NCI-H1092 (cell line): ENCODE measurements at places on chromosomes 11 and 22.
A peak's percentile ranks its signal among the peaks of the same experiment; 100 is the strongest.

DNA sequence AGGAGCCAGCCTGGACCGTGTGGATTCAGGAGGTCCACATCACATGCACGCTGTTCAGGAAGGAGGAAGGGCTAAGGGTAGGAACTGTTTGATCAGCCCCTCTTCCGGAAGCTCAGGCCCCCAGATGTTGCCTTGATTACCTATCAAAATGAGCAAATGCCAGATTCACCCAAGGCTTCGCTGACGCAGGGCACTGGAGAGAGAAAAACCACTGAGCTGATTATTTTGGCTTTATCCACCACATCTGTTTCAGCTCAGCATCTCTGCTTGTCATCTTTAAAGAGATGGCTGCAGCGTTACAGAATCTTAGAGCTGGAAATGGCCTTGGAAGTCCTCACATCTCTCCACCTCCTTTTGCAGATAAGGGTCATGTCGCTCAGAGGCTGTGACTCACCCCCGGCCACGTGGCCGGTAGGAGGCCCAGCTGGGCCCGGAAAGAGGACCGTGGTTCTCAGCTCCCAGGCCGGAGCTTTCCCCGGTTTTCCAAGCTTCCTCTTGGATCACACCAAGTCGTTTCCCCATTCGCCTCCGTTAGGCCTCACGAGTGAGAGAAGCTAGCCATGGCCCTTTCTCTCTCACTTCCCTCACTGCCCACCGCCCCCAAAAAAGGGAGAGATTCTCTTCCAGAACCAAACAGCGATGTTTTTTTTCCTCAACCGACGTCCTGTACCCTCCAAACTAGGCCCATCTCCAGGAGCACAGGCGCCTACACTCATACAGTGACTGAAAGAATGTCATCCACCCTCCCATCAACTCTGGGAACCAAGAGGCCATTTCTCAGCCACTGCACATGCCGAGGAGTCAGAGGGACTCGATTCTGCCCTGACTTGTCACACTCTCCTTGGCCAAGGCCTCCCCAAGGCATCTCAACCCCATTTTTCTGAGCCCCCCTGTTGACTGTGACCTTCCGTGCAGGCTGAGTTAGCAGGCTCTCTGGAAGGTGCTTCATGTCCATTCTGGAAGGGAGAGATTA is 37.6 kb downstream of the LIF start:
- no peak for DNase-seq

DNA sequence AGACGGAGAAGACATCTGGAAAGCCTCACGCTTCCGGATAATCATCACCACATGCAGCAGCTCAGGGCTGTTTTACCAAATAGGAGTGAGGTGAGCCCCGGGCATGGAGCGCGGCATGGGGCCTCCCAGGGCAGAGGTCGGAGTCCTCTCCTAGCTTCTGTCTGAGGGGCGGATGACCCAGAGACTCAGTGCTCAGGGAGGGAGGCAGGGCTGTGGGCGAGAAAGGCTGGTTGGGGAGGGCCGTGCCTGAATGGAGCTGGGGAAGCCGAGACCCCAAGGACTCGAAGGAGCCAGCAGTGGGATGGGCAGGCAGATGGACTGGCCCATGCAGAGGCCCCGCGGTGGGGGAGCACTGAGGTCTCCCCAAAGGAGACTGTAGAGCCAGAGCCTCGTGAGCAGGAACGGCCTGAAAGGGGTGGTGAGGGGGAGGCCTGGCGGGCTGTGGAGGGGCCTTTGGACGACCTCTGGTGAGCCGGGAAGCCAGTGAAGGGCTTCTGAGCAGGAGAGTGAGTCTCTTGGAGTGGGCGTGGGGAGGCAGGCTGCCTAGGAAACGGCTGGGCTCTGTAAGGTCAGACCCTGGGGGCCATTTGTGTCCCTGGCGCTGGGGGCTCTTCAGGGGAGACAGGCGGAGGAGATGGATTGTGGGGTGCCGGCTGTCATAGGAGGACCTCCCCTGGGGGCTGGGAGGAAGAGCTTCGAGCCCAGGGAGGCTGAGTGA is 24.7 kb upstream of the PANX2 start:
- no peak for DNase-seq

- no peak for DNase-seq
Observed at GRCh38 chr11:19478891-19479290, 233.7 kb upstream of the NAV2 start.

DNA sequence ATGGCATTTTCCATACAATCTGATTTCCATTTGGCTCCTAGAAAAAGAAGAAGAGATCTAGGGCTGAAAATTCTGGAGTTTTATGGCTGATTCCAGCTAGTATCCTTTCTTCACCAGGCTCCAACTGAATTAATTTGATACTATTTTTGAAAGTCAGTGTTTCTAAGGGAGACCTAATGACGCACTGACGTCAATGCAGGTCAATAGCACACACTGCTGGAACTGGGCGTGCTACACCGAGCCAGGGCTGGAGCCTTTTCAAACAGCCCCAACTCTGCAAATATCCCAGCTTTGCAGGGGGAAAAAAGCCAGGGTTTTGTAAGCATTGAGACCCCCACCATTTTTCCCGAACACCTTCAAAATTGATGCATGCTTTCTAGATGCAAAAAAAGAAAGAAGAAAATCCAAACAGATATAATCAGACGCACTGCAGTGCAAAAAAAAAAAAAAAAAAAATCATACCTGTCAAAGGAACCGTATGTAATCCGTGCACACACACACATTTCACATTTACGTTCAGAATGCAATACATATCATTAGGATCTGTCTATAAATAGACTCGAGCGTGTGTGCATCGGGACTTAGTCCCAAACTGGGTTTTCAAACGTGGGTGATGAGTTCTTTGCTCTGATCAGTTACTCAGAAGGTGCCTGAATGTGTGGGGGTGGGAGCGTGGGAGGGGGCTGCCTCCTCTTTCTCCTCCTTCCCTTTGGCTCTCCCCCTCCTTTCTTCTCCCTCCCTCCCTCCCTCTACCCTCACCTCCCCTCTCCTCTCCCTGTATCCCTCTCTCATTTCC is 124.5 kb upstream of the HSD17B12 start:
- no peak for DNase-seq

GRCh38 chr11:123577081-123577598 is 77.3 kb downstream of the SCN3B start:
- peak; percentile 66 for DNase-seq

- peak; percentile 64 for DNase-seq
Observed at GRCh38 chr11:44868455-44869421, 81.9 kb downstream of the TP53I11 start.

DNA sequence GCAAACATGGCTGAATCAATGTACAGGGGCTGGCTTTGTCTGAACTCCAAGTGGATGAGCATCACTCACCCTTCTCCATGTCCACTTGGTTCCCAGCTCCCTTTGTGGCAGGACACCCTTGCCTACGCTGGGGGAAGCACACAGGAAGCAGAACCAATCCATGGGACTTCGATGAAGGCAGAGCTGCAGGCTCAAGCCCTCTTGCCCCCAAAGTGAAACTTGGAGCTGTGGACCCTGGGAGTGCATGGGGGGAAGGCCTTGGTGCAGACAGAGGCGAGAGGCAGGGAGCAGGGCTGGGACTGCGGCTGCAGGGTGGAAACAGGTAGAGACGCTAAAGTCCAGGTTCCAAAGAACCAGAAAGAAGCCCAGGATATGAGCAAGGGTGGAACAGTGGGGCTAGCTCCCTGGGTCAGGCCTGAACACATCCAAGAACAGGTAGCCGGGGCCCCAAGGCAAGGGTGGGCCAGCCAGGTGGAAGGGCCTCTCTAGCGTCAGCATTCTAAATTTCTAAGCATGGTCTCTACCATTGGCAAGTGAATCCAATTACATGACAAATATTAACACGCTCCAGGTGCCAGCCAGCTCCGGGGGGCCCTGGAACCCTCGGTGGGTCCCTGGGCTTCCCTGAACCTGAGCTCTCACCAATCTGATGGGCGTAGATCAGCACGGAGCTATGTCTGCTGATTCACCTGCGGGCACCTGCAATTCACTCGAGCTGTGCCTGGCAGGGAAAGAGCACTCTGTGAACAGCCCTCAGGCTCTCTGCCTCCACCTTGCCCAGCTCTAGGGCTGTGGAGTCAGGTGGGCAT is 532.8 kb downstream of the BRD1 start:
- no peak for DNase-seq

DNA sequence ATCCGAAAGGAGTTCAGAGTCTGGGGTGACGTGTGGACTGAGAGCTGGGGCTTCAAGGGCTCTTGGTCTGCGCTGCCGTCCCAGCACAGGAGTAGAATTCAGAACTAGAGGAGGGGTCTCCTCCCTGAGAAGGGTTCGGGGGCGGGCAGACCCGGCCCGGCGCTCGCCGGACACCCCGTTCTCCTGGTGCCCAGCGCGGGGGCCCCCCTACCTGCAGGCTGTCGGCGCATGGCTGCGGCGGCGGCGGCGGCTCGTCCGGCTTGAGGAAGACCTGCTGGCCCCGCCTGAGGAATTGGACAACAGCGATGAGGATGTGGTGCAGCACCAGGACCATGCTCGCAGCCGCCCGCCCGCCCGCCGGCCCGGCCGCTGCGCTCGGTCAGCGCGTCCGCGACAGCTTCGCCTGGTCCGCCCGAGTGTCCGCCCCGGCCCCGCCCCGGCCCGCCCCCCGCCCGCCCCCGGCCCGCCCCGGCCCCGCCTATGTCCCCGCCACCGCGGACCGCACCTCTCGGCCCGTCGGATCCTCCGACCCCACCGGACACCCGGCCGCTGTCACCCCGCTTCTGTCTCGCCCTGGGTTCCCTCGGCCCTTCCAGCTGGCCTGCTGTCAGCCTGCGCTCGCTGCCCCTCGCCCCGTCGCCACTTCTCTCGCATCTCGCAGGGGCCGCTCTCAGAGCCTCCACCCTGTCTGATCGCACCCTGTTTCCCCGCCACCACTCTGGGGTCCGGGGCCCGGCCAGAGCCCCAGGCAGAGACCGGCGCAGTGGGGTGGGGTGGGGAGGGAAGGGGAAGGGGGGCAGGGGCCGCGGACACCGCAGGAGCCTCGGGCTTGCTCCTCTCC is 32.0 kb downstream of the PDE2A start:
- no peak for DNase-seq

DNA sequence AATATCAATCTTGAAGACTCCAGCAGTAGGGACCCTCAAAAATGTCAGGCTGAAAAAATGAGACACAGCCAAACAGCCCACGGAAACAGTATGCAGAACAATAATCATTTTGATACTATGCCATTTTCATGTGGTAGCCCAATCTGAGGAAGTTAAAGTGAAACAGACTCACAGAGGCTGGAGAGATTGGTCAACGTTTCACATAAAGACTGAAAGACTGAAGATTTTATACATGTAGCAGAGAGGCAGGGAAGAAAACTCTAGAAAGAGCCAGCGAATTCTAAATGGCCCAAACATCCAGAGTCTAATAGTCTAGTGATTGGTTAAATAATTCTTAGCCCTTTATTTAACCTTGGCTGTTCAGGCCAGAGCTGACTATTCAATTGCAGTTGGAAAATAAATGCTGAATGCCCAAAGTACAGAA is 49.4 kb downstream of the MAML2 start:
- no peak for DNase-seq

DNA sequence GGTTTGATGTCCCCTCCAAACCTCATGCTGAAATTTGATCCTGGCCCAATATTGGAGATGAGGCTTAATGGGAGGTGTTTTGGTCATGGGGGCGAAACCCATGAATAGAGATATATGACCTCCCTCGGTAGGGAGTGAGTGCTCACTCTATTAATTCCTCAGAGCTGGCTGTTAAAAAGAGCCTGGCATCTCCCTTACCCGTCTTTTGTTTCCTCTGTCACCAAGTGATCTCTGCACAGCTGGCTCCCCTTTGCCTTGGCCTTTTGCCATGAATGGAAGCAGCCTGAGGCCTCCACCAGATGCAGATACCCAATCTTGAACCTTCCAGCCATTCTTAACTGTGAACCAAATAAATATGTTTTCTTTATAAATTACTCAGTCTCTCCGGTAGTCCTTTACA is 4.5 kb upstream of the CCDC81 start:
- DNase-seq, result no peak

- no peak for DNase-seq
Observed at GRCh38 chr11:134025082-134025429, 43.8 kb upstream of the JAM3 start.

- no peak for DNase-seq
Observed at GRCh38 chr11:693415-693831, 1.6 kb downstream of the DEAF1 start.

DNA sequence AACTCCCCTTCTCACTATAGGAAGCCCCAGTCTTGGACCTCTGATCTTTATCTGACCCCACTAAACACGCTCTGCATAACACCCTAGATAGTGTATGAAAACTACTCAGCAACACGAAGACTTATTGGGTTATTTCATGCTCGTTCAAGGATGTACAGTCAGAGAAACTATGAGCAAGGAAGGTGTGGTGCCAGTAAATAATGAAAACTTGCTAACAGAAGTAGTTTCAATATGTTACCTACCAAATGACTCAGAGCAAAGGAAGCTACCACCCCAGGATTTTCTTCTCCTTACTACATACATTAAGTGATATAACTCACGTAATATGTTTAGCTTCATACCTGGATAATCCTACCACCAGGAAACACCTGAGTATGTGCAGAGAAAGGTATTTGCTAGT is 25.9 kb upstream of the LYVE1 start:
- no peak for DNase-seq

DNA sequence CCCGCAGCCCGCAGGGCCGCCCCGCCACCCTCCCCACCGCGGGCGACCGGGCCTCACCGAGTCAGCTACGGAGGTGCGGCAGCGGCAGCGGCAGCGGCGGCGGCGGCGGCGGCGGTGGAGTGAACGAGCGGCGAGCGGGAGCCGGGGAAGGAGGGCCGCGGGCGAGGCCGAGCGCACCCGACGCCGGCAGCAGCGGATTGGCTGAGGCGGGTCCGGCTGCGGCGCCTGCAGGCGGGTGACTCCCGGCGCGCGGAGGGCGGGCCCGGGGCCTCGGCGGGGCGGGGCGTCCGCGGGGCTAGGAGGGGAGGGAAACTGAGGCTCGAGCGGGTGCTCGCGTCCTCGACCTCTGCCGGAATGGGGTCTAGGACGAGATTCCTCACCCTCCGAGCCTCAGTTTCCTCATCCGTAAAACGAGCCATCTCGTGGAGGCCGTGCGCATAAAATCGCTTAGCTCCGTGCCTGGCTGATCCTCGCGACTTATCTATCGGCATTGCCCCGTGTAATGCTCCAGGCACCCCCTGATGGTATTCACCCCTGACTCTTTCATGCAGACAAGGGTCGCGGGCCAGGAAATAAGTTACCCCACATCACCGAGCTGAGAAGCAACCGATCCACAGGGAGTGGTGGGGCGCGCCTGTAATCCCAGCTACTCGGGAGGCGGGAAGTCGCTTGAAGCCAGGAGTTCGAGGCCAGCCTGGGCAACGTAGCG is at the start of gene CPT1A:
Gene CPT1A (minus strand): TSS at position 199 of the 709 bp plus-strand sequence. CDS start 26,442 bp downstream, outside the sequence.
- peak; percentile 38 for DNase-seq

- no peak for DNase-seq
Observed at GRCh38 chr22:47626428-47627390, 864.3 kb downstream of the TBC1D22A start.

DNA sequence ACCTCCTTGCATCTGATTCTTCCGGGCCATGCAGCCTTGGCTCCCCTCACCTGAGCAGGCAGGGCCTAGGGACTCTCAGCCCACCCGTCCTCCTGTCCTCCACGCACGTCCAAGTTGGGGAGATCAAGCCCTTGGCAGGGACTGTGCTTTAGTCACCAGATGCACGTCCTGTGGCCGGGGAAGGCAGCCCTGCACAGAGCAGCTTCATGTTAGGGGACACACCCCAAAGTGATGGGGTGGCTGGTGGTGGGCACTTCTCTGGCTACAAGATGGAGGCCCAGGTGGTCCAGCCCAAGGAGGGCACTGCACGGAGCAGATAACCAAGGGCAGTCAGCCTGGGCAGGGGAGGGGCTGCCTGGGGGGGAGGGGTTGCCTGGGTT is 1.2 kb downstream of the MUC5B start:
- no peak for DNase-seq

GRCh38 chr11:129911298-129911697 is 15.9 kb upstream of the NFRKB start:
- no peak for DNase-seq
